ENCODE measurements at places on chromosomes 6 and 20.

GRCh38 chr6:37323580-37323979 is 30.2 kb upstream of the RNF8 start:
- no peak for DNase-seq

DNA sequence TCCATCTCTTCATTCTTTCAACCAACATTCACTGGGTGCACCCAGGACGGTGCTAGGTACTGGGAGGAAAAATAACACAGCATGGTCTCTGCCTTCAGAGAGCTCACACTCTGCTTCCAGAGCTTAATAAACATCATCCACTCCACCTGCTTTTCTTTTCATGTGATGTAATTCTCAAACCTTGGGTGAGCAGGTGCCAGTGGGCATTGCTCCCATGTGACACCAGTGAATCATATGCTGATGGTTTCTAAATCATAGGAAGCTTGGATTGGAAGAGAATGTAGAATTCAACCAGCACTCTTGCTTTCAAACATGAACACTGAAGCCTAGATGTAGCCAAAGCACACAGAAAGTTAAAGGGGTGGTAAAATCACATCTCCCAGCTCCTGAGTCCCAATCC is 189.8 kb downstream of the FOXA2 start:
- no peak for DNase-seq

- no peak for DNase-seq
Observed at GRCh38 chr6:159819932-159820640, 20.0 kb downstream of the PNLDC1 start.

DNA sequence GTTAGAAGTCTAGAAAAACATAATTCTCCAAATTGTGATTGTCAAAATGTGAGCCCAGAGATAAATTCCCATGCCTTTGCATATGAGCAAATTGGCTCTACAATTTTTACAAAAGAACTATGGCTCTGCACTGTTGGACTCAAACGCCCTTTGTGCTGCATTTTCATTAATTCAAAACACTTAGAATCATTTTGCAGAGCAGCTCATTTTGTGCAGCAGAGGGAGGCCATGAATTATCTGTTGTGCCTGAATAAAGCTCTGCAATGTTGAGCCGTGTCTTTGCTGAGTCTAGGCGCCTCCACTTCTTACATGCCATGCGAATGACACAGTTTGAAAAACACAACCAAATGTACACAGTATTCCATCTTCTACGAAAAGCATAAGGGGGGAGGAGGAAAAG is 230.2 kb downstream of the PRKN start:
- DNase-seq: no peak

GRCh38 chr20:19094959-19095541 is 117.4 kb upstream of the SLC24A3 start:
- DNase-seq: no peak

DNA sequence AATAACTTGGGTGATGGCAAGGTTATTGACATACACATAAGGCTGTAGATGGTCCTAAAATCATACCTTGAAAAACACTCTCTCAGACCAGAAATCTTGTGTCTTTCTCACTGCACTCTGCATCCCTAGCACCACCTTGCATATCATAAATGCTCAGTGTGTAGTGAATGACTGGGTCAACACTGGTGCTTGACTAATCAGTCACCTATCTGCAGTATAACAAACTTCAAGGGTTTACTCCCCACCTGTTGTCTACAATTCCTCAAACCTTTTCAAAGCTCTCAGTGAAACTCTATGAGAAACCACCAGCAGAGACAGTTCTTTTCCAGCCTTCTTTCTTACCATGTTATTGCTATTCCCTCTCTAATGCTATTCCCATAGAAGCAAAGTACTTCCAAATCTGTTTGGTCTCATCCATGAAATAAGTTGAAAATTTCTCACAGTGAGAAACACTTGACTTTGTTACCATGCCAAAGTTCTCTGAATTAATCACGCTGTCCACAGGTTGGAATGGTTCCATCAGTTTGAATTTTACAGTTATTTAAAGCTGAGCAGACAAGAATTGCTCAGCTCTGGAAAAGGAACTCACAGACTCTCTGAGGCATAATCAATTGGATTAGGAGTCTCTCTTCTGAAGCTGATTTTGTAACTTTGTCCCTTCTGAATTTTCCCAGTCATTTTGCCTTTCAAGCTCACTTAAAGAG is 104.8 kb upstream of the EYA4 start:
- no peak for DNase-seq

DNA sequence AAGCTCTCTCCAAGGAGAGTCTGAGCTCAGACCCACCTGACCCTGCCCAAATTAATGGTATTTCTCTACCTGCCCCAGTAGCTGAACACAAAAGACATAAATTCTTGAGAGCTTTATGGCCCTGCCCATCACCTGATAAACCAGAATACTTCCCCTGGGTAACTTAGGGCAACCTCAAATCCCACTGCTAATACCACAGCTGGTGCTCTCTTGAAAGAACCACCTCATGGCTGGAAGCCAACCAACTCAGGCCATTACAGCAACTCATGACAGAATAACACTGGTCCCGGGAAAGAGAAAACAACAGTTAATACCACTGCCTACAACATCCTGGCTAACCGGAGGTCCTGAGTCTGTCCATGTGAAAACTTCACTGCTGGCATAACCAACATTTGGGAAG is 328.6 kb downstream of the NKAIN2 start:
- no peak for DNase-seq

- no peak for DNase-seq
Observed at GRCh38 chr6:27251606-27252251, 4.2 kb downstream of the PRSS16 start.

DNA sequence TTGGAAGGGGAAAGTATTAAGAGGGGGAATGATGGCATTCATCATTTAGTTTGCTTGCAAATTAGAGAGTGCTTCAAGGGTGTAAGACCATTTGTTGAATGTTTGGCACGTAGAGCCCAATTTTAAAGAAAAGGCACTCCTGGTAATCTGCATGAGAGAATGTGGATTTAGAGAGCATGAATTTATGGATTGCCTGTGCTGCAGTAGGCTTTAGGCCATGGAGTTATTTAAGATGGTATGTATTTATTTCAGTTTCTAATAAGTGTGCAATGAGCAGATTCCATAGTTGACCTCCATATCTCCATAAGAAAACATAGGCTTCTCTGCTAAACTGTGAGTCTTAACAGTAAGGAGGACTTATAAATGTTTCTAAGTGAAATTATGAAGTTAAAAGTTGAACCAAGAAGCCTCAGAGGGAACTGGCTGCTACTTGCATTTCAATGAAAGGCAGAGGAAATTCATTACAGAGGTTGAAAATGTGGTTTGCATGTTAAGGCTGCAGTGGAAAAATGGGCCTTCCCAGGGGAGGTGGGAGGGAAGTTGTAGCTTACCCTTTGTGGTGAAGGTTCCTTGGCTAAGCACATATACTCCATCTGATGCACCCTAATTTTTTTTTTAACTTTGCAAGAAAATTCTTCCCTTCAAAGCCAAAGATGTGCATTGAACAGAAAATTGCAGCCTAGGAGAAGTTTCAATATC is 134.2 kb downstream of the CARMIL1 start:
- no peak for DNase-seq

All from NK-92 treated with Interleukin-12 subunit alpha and Interleukin-12 subunit beta, amount 100 ng/mL, for 24 hours (cell line).